Stimulated activated CD4-positive, alpha-beta T cell treated with anti-CD3 and anti-CD28 coated beads, Interleukin-15, amount 100 ng/mL, for 1 hour (primary cell): ENCODE measurements at places on chromosomes 2 and 18.

DNA sequence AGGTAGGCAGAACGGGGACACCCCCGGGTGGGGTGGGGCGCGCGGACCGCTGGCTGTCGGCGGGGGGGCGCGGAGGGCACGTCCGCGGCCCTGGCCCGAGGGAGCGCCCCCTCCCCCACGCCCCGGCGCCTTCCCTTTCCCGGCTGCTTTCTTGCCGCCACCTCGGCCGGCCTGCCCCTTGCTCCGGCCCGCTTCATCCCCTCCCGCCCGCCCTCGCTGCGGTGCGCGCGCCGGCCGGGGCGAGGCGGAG is 443 bp downstream of the VAPA start:
- no peak for DNase-seq

DNA sequence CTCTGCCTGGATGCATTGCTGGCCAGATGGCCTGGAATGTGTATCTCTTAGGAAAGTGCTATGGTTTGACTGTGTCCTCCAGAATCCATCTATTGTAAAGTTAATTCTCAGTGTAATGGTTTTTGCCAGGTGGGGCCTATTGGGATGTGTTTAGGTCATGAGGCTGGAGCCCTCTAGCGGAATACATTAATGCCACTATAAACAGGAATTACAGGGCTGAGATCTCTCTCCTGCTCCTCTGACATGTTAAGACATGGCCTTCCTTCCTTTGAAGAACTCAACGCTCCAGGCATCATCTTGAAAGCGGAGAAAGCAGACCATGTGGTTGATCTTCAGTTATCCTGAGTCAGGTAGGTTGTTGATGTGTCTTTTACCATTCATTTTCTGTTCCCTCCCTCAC is 276.4 kb downstream of the RPIA start:
- no peak for DNase-seq

DNA sequence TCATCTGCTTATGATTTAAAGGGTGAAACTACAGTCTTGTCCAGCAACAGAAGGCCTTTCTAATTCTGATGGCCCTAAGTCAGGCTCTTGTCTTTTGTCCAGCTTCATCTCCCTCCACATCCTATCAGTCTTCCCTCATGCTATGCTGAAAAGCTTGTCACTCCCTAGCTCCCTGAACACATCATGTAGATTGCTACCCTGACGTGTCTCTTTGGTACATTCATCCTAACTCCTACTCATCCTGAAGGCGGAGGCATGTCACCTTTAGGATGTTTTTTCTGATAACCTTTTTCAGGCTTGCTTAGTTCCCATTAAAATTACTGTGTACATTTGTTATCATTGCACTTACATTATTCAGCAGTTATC is 78.4 kb upstream of the ARL5A start:
- no peak for DNase-seq

- DNase-seq: no peak
Observed at GRCh38 chr2:205931388-205931787, 154.6 kb downstream of the INO80D start.

DNA sequence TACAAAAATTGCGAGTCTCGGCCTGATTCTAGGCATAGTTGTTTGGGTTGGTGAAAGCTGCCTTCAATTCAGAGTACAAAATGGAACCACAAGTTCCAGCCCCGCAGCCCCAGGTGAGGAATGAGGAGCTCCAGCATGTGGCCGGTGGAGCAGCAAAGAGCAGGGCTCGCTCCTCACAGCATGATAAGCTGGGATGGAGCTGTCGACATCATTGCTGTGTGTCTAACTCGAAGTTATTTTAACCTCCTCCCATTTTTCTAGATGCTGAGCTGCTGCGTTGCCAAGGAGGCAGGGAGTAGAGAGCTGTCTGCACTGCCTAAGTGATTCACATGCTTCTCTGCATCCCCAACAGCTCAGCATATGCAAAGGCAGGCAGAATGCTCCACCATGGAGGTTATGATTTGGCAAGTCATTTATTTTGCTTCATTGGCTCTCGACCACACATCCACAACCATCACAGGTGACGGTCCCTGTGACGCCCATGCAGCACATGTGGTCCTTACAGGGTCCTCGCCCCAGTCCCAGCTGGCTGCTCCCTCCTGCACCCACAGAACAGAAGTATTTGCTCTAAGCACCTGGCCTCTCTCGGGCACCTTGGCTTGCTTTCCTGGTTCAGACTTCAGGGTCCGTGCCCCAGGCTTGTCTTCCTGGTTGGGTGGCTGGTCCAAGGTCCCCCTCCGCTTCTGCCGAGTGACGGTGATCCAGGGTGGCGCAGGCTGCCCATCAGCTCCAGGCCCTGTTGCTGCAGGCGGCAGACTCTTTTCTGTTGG is 66.0 kb upstream of the MGAT4A start:
- no peak for DNase-seq

DNA sequence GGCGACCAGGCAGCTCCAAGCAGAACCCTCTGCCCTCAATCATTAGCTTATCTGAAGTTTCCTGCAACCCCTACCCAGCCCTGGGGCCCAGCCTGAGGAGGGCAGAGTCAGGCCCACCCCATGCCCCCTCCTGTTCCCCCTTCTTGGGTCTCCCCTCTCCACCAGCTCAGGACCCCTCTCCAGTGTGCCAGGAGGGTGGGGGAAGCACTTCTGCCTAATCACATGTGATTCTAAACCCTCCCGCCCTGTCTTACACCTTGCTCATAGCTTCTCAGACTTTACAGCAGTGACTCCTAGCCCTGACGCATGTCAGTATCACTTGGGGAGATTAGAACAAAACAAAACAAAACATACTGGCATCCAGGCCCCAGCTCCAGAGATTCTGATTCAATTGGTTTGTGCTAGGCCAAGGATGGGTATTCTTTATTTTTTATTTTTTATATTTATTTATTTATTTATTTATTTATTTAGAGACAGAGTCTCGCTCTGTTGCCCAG is 42.5 kb upstream of the ASAP2 start:
- no peak for DNase-seq

DNA sequence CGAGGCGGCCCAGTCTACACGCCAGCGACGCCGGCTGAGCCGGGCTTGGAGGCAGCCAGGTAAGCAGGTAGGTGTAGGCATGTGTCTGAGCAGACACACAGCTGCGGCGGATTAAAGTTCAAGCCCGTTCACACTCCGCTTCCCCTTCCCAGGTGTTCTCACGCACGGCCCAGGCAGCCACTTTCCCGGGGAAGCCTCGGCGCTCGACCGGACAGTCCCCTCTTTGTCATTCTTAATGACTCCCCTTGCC is 367 bp downstream of the TGFA start:
- no peak for DNase-seq
